ENCODE measurements at places on chromosomes 5 and 9.

- no peak for DNase-seq
These were observed 171.0 kb downstream of the ARRDC3 start for GRCh38 chr5:91211997-91212713.

DNA sequence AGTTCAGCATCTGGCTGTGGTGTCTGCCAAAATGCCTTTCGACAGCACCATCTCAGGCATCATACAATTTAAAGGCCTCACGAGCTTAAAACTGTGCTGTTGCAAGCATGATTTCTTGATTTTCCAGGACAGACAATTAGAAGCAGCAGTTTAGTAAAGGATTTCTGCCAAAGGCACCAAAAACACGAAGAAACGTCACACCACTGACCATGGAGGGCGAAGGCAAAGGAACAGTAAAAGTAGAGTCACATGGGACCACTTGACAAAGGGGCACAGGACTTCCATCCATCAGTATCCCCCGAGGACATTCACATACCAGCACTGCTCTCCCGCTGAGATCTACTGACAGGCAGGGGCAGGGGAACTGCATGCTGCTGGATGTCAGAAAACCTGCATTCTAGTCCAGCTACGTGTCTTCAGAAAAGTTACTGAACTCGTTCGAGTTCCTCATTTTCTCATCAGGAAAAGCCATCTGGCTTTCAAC is 70.4 kb upstream of the FBXW11 start:
- DNase-seq = no peak

GRCh38 chr5:65873181-65873750 is 53.1 kb upstream of the ERBIN start:
- DNase-seq = no peak

DNA sequence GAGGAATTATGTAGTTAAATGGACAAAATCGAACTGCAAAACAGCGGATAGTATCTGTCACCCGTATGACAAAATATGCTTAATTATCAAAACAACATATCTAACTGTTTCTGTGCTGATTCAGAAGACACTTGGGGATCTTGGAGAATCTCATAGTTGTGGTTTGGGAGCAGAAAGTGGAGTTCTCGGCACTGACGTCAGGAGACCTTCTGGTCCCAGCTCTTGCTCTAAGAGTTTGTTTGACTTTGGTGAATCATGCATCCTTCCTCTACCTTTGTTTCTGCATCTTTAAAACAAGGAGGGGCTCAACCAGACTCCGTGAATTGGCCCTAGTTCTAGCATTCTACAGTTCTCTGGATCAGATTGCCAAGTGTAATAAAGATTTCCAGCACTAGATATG is 37.0 kb upstream of the TAF1L start:
- no peak for DNase-seq

- DNase-seq = no peak
These were observed 3.1 kb upstream of the RGMB start for GRCh38 chr5:98770209-98770910.

DNA sequence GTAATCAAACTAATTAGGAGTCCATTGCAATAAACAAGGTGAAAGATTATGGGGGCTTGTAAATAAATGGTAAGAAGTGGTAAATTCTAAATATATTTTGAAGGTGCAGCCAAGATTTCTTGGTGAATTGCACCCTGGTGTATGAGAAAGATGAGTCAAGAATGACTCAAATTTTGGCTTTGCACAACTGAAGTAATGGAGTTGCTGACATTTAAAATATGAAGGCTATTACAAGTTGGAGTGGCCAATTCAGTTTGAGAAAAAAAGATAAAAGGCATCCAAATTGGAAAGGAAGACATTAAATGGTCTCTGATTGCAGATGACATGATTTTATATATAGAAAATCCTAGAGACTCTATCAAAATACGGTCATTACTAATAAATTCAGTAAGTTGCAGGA is 2330.6 kb downstream of the MAT2B start:
- DNase-seq = no peak

DNA sequence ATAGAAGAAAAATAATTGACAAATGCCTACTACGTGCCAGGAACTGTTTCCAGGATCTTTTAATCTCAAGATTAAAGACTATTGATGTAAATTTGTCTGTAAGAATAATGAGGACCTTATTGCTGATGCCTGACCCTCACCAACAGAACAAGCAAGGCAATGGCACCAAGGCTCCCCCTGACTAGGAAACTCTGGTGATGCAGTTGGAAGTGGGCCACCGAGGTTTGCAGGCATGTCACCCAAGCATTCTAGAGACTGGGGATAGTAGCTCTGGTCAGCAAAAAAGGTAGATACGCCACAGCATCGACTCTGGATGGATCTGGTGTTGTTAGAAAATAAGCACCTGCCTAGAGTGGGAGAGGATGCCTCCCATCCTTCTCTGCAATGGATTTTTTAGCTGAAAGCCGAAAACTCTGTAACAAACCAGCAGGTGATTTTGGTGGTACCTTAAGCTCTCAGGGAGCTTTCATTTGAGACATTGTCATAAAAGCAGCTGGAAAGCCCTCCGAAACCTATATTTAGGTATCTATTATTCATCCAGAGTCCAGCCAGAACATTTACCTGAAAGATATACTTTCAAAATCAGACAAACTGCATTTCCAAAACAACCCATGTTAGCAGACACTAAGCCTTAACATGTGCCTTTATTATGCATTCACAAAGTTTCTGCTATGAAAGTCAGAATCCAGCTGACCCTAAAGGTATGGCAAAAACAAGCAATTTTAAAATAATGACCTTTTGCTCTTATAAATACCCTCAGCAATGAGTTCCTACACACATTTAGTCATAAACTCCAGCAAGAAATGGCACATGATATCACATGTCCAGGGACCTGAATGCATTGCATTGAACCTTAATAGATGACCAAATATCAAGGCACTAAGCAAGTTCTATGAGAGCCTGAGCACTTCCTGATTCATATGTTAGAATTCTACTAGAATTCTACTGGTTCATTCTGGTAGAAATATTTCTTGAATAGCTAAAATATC is 308.4 kb downstream of the PDE4D start:
- no peak for DNase-seq

DNA sequence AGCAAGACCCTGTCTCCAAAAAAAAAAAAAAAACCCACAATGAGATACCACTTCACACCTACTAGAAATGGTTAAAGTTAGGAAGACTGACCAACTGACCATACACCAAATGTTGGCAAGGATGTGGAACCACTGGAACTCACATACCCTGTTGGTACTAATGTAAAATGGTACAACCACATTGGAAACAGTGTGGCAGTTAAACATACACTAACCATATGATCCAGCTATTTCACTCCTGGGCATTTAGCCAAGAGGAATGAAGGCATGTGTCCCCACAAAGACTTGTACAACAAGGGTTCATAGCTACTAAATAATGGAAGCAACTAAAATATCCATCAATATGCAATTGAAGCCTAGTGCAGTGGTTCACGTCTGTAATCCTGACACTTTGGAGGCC is 21.3 kb downstream of the NAIF1 start:
- DNase-seq = no peak

DNA sequence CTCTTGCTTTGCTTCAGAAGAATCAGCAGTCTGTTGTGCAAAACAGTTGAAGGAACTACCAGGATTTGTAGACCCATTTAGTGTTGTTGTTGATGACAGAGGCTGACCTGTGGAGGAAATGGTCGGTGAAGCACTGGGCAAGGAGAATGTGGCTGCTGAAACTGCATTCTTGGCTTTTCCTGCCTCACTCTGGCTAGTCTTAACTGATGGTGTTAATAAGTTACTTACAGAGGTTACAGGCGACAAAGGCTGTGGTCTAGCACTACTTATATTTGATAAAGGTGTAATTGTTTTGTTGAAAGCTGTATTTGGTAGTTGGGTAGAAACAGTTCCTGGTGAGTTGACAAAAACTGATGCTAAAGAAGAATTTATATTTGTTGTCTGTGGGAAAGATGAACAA is 31.5 kb downstream of the MLANA start:
- DNase-seq = no peak

DNA sequence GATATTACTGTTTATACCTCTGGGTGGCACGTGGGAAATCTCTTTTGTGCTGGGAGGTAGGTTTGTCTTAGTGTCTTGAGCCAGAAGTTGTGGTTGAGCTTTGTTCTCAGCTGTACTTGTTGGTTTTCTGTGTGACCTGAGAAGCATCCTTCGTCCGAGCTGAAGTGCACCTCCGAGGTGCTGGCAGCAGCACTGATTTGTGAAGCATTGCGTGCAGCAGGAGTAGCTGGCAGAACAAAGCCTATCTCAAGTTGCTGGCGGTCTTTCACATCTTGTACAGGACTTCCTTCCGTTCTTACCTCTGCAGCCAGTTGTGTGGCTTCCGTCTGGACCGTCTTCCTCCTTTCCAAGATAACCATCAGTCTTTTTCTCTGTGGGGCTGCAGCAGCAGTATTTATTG is 4.3 kb downstream of the PRRC2B start:
- no peak for DNase-seq

GRCh38 chr5:61866930-61867329 is 439.1 kb upstream of the KIF2A start:
- no peak for DNase-seq

GRCh38 chr9:130073373-130073772 is 19.7 kb downstream of the GPR107 start:
- no peak for DNase-seq

DNA sequence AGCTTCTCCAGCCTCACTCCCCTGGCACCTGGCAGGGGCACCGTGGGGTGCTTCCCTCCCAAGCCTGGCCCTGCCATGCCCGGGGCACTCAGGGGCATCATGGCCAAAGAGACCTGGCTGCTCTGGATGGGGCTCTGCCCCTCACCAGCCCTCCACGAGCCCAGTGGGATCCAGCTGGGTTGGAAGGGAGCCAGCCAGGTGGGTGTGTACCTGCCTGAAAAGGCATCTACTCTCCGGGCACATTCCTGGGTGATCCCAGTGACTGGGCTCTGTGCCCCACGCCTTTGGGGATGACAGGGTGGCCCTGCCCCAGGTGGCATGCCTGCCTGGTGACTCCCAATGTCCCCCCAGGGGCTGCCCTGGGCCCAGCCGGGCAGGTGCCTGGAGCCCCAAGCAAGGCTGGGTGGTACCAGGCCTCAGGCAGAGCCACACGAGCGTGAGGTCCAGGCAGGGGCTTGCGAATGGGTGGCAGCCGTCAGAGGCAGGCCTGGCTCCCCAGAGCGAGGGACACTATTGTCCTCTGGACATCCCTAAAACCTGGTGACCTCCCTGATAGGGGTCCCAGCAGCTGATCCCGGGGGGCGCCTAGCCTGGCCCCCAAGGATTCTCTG is 777 bp downstream of the GPSM1 start:
- DNase-seq = no peak

DNA sequence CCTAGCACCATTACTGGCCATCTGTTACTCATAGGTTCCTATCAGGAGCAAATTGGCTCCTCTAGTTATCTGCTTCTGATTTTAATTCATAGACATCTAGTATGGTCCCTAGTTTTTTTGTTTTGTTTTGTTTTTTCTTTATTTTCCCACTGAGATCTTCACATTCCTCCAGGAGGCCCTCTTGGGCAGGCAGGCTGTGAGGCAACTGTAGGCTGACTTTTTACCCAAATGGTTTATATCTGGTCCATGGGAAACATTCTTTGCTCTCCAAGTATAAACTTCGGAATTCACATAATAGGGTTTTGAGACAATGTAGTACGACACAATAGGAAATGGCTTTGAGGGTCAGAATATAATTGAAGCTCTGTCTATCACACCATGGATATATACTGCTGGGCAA is 250.9 kb upstream of the DAB2 start:
- no peak for DNase-seq

DNA sequence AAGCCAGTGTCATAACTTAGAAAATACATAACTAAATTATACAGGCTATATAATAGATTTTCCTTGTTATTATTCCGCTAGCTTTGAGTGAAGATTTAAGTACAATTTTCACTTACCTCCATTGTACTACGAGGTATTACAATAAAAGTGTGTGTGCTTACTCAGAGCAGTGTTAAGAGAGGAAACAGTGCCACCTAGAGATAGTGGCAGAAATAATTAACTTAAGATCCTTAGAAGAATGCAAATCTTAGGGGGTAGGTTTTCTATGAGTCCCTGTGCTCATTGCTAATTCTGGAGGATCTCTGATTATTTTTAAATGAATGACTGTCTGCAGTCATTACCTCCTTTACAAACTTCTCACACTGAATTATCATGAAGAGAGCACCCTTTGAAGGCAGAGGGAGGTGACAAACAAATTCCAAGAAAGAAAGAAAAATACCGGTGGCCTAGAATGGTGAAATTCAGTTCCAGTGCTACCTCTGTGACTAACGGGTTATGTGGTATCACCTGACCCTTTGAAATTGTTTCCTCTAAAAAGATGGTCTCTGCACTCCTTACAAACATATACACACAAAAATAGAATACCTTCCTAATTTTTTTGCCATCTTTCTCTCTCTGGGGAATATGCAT is 379.8 kb downstream of the TRIM36 start:
- no peak for DNase-seq

GRCh38 chr5:128021411-128021810 is 62.2 kb upstream of the SLC12A2 start:
- DNase-seq = no peak

DNA sequence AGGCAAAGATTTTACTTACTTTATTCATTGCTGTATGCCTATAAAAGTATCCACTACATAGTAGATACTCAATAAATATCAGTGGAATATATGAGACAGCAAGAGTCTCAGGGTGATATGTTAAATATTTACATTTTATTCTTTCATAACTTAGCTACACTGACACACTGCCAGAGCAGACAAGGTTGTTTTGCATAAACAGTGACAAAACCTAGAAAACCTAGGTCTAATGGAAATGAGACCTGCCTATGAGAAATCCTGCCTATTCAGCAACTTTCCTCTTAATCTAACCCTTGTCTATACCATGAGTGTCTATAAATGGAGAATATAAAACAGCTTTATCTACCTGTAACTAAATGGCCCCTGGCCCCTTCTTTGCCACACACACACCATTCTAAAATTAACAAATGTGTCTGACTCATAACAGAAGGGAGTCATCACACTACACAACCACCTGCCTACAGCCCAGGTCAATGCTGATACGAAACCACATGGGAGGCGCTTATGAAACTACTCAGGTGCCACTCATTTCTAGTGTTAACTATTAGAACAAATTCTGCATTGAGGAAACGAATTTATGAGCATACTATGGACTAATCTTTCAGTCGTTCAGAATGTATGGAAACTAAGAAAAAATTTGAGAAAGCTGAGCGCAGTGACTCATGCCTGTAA is 60.3 kb downstream of the UBAP2 start:
- DNase-seq = no peak

GRCh38 chr5:134917070-134917815 is 12.3 kb downstream of the PCBD2 start:
- no peak for DNase-seq

DNA sequence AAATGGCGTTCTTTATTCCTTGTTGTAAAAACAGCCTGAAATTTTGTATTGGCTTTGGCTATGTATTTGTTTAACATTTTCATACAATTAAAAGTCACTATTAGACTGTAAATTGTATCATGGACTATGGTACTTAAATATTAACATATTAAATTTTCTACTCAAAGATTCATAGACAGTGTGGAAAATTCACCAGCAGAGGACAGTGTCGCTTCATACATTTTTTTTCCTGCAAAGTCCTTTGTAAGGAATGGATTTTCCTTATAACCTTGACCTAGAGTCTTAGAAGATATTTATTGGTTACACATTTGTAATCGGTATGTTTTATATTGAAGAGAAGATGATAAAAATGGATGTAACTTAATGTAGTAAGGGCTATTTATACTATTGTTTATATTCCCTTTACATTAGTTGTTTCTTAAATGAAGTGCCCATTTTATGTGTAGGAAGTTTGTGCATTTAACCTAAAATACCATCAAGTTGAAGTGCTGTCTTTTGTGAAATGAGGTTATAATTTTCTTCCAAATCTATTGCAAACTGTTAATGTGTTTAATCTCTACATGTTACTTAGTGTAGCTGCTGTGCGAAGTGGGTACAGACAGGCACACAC is 150.1 kb downstream of the KDM4C start:
- DNase-seq = no peak

- no peak for DNase-seq
These were observed at the start of gene GGTA1 for GRCh38 chr9:121499427-121500164. TSS of gene GGTA1 (minus strand) at chr9:121499844. CDS start at chr9:121467922, 31,922 bp downstream.

All from cortex of kidney (tissue), 1 donor.